Stimulated activated CD4-positive, alpha-beta T cell treated with anti-CD3 and anti-CD28 coated beads, TNF-alpha, amount 100 ng/mL, for 24 hours (primary cell): ENCODE measurements at places on chromosomes 2 and 18.

- no peak for DNase-seq
Observed at GRCh38 chr2:171401947-171402346, 31.8 kb downstream of the METTL8 start.

DNA sequence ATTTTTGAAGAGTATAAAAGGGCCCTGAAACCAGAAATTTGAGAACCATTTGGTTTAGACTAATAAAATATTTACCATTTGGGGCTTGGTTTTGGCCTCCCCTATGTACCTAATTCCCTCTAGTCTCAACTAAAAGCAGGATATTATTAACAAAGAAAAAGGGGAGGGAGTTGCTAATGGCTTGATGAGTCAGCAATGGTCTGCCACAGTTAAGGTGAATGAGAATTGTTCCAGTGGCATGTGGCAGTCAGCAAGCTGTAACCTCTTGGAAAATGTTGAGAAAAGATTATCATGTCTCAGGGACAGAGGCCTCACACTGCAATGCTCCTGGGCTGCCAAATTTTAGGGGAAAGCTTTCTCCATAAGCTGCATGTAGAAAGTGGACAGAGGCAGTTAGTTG, 20.1 kb upstream of the SLC39A10 start:
- DNase-seq = no peak

DNA sequence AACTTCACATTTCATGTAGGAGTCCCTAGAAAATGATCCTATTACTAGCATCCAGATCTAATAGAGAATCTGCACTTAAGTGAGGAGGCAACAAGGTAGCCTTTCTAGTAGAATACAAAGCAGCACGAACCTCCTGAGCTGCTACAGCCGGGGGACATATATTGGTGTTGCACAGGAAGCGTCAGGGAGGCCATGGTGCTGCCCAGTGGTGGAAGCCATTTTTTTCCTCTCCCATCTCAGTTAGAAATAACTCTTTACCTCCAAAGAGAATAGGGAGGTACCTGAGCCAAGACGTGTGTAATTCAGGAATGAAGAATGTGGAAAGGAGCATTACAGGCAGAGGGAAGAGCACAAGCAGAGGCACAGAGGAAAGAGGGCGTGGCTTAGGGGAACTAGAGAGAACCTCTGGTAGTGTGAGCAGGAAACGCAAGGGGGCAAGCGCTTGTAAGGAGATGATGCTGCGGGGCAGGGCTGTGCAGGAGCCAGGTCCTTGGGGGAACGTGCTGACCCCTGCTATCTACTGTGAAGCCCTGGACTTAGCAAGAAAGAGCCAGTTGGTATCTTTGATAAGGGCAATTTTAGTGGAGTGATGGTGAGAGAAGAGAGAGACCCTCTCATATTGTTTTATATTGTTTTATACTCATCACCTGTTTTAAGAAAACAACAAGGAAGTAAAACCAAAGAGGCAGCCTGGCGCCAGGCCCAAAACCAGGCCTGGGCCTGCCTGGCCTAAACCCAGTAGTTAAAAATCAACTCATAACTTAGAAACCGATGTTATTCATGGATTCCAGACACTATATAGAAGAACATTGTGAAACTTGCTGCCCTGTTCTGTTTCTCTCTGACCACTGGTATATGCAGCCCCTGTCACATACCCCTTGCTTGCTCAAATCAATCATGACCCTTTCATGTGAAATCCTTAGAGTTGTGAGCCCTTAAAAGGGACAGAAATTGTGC, 50.0 kb upstream of the TTC39C start:
- peak; percentile 35 for DNase-seq

DNA sequence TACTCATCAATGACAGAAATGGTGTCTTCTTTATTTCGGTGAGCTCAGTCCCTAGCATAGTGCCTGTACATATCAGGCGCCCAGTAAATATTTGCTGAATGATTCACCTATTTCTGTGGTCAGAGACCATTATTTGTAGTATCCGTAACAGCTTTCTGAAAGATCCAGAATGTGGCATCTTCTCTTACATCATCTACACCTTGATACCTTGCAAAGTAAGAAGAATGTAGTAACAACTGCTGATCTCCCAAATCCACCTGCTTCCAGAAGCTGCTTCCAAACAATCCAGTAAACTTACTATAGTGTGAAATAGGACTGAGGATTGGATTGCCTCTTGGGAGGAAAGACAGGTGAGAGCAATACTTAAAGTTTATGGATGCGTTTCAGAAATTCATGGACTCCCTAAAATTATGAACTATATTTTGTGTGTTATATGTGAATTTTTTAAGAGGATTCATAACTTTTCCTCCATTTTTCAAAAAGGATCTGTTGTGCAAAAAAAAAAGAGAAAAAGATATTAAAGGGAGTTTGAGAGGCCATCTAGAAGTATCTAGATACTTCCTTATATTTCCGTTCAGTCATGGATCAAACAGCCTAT, 945 bp upstream of the ASXL2 start:
- DNase-seq = no peak

- DNase-seq = no peak
Observed at GRCh38 chr2:118003396-118003824, 10.5 kb downstream of the CCDC93 start.

DNA sequence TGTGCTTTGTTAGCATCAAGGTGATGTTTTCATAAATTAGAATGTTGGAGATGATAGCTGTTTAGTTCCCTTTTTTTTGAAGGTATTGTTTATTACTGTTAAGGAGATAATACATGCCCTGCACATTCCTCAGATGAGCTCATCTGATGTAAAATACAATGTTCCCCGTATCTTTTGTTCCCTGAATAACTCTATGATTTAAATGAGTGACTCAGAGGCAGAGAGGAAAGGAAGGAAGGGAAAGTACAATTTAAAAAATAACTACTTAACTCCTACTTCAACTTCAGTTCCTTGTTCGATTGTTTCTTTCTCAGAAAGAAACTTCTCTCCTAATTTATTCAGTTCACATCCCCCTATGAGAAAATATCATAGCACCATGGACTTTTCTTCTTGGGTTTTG, 208.7 kb downstream of the KCNE4 start:
- DNase-seq = no peak

DNA sequence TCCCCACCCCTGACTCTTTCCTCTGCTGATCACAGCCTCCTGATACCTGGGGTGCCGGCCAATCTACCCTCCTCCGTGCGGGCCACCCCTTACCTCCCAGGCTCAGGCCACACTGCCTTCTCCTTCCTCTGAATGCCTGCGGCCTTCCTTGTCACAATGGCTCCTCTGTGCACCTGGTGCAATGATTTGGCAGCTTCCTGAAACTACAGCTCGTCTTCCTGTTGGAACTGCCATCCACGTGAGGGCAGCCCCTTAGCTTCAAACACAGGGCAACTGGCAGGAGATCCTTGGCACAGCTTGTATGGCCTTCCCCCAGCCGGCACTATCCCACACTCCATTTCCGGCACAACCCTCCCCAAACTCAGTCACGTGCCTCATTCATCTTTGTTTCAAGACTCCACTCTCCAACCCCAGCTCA, 69.0 kb downstream of the STPG4 start:
- no peak for DNase-seq

DNA sequence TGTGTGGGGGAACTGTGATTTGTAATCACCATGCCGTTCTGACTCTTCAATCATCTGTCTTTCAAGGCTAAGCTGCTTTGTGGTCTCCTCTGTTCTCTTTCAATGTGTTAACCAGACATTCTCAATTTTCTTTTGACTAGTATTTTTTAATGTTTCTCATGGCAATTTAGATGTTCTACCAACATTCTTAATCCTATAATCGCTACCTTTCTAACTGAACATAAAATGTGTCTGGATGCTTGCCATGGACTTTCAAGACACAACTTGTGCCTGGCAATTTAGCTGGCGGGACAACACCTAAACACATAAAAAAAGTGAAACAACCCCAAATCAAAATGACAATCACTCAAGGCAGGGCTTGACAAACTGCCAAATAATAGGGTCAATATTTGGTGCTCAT, 135.0 kb upstream of the ACKR3 start:
- no peak for DNase-seq

DNA sequence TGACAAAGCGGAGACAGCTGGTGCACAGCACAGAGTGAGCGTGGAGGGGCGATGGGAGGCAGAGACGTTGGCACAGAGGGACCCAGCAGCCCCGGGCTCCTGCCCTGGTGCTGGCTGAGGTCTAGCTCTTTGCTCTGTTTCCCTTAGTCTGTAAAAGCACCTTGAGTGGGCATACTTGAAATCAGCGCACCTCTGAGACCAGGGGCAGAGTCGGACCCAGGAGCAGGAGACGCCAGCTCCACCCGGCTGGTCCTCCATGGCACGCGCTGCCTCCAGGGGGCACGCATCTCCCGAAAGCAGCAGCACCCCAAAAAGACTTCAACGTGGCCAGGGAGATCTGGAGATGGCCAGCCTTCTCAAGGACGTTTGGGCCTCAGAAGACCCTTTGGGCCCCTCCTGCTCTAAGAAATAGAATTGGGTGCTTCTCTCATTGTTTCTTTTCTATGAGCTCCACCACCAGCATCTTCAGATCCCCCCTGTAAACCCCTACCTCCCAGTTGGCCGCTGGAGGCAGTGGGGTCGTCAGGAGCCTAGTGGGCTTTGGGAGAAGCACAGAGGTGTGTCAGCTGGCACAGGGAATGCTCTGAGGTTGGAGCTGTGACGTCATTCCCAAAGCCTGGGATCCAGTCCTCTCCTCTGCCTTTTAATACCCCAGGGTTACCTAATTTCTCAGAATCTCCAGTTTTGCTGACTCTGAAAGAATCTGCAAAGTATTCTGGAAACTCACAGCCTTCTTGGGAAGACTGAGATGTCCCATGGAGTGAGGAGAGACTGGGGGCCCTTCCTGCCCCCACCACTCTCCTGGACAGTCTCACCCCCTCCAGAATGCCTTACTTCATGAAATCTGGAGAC, 58.9 kb downstream of the CIB4 start:
- DNase-seq = no peak

DNA sequence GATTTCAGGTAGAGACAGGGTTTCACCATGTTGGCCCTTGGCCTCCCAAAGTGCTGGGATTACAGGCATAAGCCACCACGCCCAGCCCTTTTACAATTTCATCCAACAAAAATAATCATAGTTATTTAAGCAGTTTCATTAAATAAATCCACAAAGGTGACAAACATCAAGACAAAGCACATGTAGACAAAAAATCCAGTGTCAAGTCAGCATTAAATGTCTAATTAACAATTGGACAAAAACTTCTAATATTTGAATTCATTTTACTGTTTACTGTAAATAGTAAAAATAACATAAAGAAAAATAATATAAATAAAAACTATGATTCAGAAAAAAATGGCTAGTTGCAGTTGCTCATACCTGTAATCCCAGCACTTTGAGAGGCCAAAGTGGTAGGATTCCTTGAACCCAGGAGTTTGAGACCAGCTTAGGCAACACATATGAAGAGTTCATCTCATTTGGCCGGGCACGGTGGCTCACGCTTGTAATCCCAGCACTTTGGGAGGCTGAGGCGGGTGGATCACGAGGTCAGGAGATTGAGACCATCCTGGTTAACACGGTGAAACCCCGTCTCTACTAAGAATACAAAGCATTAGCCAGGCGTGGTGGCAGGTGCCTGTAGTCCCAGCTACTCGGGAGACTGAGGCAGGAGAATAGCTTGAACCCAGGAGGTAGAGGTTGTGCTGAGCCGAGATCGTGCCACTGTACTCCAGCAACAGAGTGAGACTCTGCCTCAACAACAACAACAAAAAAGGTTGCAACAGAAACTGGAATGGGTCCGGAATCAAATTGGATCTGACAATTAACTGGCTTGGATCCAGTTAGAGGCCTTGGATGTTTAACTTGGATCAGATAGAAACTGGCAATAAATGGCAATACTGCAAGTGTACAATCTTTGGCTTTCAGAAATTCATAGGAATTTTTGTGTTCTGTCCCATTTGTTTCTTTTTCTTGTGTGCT, 56.9 kb upstream of the MAT2A start:
- DNase-seq = no peak

DNA sequence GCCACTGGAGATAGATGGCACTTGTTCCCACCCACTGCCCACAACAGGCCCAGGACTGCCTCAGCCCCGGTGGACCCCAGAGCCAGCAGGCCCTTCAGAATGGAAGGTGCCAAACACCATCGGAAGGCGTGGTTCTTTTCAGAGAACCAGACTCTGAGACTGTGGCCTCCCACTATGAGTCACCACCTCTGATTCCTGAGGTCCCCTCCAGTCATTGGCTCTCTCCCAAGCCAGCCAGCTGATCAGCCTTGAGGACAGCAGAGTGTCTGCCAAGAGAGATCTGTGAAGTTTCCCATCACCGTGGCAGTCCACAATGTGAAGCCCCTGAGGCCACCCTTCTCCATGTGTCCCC, 10.4 kb upstream of the MAP3K2 start:
- peak; percentile 54 for DNase-seq

DNA sequence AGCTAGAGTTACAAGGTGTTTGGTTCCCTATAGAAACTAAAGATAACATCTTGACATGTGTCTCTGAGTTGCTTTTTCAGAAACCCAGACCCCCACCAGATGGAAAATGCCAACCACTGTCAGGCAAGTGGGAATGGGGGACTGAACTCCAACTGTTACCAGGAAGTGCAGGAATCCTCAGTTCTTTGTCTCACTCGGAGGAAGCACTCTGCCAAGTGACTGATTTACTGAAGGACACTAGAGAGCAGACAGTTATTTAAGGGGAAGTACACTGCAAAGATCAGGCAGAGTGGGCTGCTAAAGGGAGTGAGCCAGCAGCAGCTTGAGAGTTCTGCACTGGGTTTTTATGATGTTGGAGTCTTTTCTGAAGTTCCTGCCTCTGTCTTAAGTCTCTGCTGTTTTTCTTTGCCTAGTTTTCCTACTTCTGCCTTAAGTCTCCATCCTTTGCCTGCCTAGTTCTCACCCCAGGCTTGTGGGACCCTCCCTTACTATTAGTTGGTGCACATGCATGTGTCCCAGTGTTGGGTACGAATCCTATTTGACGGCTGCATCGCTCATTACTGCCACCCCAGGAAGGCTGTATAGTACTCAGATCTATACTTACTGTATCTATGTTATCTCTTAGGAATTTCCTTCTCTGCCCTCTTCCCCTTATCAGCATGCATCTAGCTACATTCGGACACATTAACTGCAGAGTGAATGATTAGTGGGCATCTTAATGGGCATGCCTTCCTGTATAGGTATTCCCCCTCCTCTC, 97.1 kb downstream of the TEX51 start:
- DNase-seq = no peak

DNA sequence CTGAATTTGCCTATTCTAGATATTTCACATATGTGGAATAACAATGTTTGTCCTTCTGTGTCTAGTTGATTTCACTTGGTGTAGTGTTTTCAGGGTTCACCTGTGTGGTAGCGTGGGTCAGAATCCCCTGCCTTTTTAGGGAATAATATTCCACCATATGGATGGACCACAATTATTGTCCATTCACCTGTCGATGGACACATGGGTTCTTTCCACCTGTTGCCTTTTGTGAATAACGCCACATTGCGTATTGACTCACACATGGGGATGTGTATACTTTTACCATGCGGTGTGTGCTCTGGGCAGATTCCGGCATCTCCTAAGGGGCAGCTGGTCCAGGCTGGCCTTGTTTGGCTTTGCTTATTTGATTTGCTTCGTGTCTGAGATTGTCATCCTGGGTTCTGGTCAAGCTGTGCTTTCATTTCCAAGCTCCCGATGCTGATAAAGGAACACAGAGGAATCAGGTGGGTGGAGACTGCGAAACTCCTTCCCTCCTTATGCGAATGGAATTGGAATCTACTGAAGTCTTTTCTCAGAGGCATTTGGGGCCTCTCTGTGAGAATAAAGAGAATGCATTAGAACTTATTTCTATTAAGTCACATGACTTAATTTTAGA, 18.9 kb upstream of the ALLC start:
- DNase-seq = no peak

- DNase-seq = no peak
Observed at GRCh38 chr2:165898381-165898780, 55.2 kb downstream of the TTC21B start.

GRCh38 chr2:216949700-216950413, 90.0 kb upstream of the TNP1 start:
- DNase-seq = no peak
